ENCODE measurements at places on chromosomes 5 and 9.
A peak's percentile ranks its signal among the peaks of the same experiment; 100 is the strongest.

DNA sequence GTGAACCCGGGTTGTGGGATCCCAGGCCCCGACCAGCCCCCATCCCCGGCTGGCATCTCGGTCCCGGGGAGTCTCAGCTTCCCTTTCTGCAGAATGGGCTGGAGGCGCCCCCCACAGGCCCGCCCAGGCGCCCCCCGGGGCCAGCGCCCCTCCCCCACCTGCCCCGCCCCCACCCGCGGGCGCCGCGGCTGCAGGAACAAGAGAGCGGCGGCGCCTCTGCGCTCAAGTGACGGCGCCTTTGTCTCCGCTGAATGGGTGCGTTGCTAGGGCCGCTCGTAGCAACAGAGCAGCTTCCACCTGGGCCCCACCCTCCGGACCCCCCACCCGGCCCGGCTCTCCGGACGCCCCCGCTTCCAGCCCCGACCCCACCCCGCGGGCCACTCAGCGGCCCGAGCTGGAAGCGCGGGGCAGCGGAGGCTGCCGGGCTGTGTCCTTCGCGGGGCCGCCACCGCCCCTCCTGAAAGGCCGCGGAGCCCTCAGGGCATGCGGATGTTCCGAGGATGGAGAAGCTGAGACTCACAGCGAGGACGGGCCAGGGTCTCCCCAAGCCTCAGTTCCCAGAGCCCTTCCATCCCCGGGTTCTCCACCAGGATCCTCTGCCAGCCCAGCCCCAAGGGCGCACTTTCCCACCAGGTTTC lies 27.5 kb downstream of the ADGRD2 start:
- DNase-seq = no peak

DNA sequence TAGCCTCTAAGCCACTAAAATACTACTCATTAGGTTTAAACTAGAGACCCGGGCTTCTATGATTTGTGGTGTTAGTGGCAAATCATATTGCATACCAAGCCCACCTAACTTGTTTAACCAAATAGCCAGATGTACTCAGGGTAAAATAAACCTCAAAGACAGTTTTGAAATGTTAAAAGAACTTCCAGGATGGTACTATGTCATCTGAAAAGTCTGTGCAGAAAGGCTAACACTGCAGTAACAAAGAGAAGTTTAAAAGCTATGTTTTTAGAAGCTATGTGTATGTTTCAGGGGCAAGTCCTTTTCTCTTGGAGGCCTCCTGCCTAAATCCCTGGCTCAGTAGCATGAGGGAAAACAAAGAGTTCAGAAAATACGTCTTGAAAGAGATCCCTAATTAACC lies 84.9 kb upstream of the IL7R start:
- no peak for DNase-seq

DNA sequence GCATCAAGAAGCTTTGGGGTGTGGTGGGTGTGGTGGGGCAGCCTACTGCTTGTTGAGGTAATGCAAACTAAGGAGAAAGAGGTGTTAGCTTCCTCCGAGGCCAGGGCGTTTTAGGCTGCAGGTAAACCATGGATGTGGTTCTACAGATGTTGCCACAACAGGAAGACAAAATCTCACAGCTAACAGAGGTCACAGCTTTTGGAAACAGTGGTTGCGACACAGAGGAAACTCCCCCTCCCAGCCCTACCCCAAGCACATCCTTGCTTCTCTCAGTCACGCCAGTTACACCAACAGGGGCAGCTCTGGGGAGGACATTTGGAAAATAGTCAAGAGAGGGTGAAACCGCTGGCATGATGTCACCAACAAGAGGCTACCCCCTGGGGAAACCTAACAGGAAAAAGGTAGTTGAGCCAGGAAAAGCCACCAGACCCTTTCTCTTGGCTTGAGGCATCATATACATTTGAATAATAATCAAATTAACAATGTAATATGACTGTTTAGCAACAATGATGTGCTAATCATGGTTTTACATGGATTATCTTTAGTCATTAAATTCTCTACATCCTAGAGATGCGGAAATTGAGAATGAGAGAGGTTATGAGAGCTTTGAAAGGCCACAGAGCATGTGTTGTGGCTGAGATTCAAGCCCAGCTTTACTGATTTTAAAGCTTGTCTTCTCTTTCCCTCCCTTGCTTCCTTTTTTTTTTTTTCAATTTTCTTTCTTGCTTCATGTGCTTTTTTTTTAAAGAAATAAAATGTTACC lies 82.2 kb upstream of the IL12B start:
- DNase-seq = no peak

DNA sequence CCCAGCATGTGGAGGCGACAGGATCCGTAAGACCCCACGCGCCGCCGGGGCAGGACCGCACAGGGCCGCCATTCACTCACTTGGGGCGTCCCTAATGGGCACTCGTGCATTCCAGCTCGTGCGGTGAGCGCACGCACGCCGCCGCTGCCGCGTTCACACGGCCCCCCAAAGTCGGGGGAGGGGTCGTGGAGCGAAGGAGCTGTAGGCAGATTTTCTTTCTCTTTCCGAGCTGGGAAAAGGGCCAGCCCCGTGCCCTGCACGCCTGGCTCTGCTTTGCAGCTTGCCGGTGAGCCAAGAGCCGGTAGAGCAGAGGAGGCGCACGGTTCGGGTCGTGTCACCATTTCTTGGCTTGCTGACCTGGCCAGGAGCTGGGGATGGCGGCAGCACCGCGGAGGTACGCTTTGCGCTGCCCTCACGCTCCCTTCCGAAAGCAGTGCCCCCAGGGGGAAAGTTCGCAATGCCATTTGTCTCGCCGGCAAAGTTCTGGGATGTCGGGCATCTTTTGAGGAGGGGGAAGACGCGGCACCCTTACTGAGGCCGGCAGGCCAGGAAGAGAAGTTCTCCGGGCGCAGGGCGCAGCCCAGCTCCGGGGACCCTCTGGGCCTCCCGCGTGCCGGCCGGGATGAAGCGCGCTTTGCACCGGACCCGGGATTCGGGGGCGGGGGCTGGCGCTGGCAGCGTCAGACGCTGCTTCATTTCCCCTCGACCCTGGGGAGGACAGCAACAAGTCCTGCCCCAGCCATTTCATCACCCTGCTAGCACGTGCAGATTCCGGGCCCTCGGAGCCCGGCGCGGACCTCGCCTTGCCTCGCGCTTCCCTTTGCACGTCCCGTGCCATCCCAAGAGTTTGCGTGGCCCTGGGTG lies 898 bp downstream of the STC2 start:
- DNase-seq = no peak

DNA sequence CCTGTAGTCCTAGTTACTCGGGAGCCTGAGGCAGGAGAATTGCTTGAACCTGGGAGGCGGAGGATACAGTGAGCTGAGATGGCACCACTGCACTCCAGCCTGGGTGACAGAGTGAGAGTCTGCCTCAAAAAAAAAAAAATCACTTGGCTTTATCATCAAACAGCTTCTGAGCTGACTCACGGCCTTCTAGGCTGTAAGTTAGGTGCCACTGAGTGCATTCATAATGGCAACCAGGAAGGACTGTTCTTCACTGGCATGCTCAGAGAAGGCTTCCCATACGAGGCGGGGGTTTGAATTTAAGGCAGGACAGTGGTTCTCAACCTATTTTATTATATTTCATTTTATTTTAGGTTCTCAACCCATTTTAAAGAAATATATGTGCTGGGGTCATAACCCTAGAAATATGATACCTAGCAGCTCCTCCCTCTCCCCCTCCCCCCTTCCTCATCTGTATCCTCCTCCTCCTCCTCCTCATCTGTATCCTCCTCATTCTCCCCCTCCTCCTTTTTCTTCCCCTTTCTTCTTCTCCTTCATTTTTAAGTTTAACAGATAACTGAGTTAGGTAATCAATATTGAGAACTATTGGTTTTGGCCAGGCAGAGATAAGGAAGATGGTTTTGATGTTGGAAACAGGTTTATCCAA lies 19.0 kb upstream of the LHFPL2 start:
- DNase-seq = no peak

DNA sequence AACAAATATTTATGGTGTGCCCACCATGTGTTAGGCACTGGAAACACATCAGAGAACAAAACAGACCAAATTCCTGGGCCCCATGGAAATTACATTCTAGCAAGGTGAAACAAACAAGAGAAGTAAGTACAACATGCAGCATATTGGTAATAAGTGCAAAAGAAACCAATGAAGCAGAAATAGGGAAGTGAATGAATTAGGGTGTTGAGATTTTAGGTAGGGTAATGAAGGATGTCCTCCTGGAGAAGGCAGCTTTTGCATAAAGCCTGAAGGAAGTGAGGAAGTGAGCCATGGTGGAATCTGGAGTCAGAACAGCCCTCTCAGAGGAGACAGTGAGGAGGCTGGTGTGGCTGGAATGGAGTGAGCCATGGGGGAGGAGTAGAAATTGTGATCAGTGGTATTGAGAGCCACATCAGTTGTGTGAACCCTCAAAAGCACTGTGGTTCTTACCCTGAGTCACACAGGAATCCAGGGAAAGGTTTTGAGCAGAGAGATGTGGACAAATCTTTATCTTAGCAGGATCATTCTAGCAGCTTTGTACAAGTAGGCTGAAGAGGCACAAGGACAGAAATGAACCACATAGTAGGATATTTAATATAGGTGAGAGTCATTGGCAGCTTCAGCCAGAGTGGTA lies 52.7 kb upstream of the ARL15 start:
- no peak for DNase-seq

DNA sequence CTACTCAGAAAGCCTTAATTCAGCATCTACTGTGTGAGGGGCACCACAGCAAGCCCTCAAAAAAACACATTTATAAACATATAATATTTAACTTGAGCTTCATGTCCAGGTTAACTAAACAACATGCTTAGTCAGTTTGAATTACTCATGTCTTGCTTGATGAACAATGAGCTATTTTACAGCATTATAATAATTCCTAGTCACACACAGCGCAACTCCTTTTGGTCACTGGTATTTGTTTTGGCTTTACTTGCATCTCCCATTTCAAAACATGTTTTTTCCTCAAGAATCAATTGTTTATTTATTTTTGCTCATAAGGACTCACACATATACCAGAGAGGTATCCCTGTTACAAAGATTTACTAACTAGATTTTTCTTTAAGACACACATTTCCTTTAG lies 616.7 kb upstream of the DAB2 start:
- no peak for DNase-seq

- DNase-seq = no peak
Measured at GRCh38 chr9:36987409-36987808, 46.7 kb downstream of the PAX5 start.

GRCh38 chr5:140725799-140726471 lies 25.7 kb downstream of the ZMAT2 start:
- peak; percentile 58 for DNase-seq

DNA sequence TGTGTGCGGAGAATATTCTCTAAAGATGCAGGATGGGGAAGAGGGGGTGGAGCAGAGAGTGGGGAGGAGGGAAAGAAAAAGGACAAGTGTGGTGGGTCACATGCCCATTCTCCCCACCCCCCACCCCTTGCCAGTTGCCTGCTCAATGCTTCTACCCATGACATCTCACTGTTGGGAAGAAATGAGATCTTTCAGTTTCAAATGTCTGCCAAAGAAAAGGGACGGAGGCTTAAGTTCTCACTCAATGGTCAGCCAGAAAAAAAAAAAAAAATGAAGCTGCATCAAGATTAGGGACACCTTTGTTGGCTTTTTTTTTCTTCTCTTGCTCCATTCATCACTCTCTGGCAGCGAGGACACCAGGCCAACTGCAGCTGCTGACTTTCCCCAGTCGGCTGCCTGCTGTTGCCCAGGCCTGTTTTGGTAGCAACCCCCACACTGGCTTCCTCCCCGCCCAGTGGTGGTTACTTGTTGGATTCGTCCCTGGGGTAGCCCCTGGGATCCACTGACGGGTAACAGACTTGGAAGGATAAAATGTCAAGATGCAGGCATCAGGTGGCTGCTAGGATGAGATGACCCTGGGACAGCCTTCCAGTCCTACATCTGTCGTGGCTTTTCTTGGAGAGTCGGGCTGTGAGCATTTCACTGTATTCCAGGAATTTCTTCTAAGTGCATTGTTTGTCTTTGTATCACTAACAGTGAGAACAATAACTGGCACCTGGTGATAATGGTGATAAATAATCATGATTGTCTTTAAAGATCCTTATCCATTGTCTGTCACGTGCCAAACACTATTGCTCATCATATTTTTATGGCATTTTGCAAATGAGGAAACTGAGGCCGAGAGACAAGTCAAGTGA lies 9.1 kb downstream of the WWC1 start:
- DNase-seq = no peak

GRCh38 chr9:87973730-87974292 lies 522 bp downstream of the CDK20 start:
- no peak for DNase-seq

DNA sequence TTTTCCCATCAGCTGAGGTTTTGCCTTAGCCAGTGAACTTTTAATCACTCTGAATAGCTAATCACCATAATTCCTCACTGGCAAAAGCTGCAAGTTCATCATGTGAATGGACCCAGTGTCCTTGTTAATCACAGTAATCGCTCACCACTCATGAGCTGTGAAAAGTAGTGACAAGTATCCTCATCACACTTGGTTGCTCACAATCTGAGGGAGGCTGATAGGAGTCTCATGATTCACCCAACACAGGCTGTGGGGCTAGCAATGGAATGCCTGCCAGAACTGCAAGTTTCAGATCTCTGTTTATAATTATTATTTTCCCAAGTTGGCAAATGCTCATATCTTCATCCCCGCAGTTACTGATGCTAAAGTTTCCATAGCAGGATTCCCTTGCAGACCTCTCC lies 467.2 kb downstream of the KIF4B start:
- no peak for DNase-seq

GRCh38 chr9:19619221-19619620 lies 169.6 kb downstream of the SLC24A2 start:
- no peak for DNase-seq

DNA sequence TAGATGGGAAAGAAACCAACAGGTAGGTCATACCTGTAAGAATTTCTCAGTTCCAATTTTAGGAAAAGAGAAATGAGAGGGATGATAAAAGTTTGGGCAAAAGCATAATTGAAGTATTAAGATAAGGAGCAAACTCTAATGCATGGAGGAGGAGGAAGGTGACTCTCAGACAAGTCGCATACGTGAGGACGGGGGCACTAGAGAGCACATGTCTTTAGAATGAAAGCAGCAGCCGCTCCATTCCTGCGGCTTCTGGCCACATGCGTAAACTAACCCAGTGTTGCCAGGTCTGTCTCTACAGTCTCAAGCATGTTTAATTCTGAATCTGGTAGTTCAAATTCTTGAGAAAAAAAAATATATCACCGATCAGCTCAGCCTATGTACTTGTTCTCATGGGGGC lies 371.5 kb upstream of the SLC30A5 start:
- no peak for DNase-seq

GRCh38 chr9:1591310-1591709 lies 423.8 kb upstream of the SMARCA2 start:
- no peak for DNase-seq

- no peak for DNase-seq
Measured at GRCh38 chr5:54301220-54301619, 9.2 kb downstream of the ARL15 start.
